Fibroblast of villous mesenchyme (primary cell): ENCODE measurements at places on chromosomes 2 and 18. TPM values are rescaled to one million over a fixed set of nuclear protein-coding genes. Genes with fewer than 3 reads are reported as not detected.

The COL3A1 gene
- 3,024 and 3,294 TPM in 2 replicates for total RNA-seq

The CDKL4 gene
- total RNA-seq = 1.9 and 4.3 TPM in 2 replicates

The FHOD3 gene
- total RNA-seq = 5.2 TPM in 2 replicates

The IL1A gene
- 0.32 and 0.43 TPM in 2 replicates for total RNA-seq

The PRSS56 gene
- not detected in 2 replicates for total RNA-seq

The CDH2 gene
- total RNA-seq = 74.7 and 89.2 TPM in 2 replicates

The RPRD1A gene
- total RNA-seq = 38.0 and 70.4 TPM in 2 replicates

The RPL37A gene
- 822 and 1,182 TPM in 2 replicates for total RNA-seq

The DLGAP1 gene
- under 0.01 and 0.86 TPM in 2 replicates for total RNA-seq

The GCG gene
- not detected in 2 replicates for total RNA-seq

The RASGRP3 gene
- total RNA-seq = 4.2 and 12.1 TPM in 2 replicates

The CXCR4 gene
- total RNA-seq = not detected in 2 replicates

The ABCG5 gene
- total RNA-seq = not detected in 2 replicates

The FHL2 gene
- 343 and 346 TPM in 2 replicates for total RNA-seq

The DSG1 gene
- not detected in 2 replicates for total RNA-seq

The IL36G gene
- not detected in 2 replicates for total RNA-seq
